Ecto neural progenitor cell (in vitro differentiated cells): ENCODE measurements at places on chromosomes 16 and 17.

DNA sequence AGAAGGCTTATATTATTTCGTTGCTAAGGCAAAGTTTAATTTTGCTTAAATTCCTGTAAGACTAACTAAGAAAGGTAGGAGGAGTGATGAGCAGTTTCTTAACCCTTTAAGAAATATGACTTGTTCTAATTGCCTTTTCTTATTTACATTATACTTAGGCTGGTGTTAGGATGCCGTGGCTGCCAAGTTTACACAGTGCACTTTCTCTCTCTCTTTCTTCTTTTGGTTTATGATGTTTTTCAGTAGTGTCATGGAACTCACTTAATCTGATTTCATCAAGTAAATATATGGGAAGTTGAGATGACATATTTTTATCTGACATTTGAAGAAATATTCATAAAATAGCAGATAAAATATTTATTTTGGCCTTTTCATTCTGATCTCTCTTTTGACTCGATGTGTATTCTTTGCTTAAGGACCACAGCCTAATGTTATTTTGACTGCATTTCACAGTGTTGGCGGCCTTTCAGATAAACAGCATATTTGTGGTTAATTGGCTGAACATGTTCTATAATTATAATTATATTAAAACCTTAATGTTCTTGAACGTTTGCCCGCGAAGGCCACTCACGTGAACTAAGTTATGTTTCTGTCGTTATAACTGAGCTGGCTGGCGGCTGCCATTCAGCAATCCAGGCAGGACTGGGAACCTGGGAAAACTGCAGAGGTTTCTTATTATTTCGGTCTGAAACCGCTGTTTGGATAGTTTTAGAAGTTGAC, 191.6 kb downstream of the WWOX start:
- DNase-seq, result no peak

DNA sequence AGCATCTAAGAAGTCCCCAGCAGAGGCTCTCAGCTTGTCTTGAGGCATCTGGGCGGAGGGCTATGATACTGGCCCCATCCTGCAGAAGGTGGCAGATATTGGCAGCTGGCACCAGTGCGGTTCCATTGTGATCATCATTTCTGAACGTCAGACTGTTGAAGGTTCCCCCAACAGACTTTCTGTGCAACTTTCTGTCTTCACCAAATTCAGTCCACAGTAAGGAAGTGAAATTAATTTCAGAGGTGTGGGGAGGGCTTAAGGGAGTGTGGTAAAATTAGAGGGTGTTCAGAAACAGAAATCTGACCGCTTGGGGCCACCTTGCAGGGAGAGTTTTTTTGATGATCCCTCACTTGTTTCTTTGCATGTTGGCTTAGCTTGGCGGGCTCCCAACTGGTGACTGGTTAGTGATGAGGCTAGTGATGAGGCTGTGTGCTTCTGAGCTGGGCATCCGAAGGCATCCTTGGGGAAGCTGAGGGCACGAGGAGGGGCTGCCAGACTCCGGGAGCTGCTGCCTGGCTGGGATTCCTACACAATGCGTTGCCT, at the start of gene CIITA:
Gene CIITA, plus strand, starts transcription at position 404 of the 543 bp plus-strand sequence. Its CDS starts 129 bp downstream, at position 533.
- DNase-seq, result no peak

DNA sequence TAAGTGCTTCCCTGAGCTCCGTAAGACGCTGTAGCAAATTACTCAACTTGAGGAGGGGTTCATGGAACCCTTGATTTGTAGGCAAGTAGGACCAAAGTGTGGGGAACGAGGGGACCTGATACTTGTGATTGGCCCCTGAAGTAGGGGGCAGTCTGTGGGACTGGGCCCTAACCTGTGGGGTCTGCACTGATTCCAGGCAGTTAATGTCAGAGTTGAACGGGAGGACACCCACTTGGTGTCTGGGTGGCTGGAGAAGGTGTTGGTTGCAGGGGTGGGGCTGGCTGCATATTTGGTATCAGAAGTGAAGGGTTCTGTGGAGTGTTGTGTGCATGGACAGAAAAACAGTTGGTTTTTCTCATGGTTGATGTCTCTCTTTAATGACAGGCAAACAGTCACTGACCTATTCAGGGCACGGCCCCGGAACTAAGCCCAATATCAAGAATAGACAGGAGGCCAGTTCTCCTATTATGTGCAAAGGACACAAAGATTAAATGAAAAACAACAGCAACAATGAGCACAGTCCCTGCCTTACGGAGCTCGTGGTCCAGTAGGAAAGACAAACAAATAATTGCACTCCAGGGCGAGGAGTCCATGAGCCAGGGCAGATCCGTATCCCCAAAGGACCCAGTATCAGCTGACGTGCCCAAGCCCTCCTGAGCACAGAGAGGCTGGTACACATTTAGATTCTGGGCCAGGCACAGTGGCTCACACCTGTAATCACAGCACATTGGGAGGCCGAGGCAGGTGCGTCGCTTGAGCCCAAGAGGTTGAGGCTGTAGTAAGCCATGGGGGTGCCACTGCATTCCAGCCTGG, 19.2 kb downstream of the MXRA7 start:
- no peak for DNase-seq

GRCh38 chr17:79261355-79262072, 186.9 kb downstream of the ENGASE start:
- DNase-seq, result no peak

GRCh38 chr17:1737531-1738291, 5.0 kb upstream of the SERPINF2 start:
- no peak for DNase-seq

DNA sequence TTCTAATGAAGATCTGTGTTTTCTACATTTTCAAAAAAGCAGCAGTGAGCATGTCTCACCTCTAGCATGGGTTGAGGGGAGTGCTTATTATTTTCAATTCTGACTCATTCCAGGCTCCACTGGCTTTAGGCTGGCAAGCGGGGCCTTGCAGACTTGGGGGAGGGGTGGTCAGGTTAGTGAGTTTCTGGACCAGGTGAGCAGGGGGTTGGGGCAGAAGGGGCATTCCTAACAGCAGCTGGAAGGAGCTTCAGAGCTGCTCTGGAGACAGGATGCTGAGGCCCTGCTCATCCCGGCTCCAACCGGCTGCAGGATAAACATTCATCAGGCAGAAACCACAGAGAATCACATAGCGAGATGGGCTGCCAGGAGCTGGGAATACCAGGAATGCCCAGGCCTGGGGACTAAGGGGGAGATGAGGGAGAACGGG, 10.5 kb upstream of the KRT19 start:
- no peak for DNase-seq

GRCh38 chr16:2816751-2817339, at the start of gene PRSS21:
PRSS21 (plus strand) TSS chr16:2817237; CDS start chr16:2817269, 32 bp downstream.
- no peak for DNase-seq

DNA sequence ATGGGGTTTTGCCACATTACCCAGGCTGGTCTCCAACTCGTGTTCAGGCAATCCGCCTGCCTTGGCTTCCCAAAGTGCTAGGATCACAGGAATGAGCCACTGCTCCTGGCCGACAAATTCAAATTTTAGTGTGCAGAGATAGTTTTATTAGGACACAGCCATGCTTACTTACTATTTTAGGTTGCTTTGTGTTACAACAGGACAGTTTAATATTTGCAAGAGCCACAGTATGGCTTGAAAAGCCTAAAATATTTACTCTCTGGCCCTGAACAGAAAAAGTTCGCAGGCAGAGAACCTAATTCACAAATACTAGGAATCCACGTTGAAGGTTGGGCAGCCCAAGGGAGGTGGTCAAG, 12.6 kb upstream of the ETV4 start:
- no peak for DNase-seq

DNA sequence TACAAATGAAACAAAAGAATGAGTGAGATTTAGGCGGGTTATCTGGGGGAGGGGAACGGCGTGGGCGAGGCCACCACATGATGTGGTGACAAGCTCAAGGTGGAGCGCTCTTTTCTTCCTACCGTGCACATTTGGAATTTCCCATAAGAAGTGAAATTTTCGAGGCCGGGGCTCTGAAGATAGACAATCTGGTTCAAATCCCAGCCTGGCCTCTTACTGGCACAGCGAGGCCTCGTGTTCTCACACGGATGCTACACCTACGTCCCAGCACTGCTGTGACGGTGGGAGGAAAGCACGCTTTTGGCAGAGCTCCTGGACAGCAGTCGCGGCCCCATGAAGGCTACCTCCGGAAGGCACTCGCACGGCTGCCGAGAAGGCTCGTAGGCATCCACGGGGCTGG, 25.2 kb downstream of the ZDHHC7 start:
- no peak for DNase-seq

DNA sequence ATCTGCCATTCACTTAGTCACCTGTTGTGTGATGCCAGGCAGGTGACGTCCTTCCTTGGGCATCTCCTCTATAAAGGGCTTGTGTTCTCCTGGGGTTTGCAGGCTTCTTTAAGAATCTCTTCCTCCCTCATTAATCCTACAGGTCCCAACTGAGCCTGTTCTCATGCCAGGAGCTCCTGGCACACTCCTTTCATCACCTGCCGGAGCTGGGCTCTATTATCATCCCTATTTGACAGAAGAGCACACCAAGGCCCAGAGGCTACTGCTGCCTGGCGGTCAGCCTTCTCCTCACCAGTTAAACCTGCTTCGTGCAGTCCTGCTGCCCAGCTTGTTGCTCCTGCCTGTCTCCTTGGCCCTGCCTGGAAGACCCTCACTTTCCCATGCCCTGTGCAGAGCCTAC, 51.2 kb downstream of the RAI1 start:
- DNase-seq, result no peak

GRCh38 chr16:49355933-49356665, 17.5 kb upstream of the C16orf78 start:
- no peak for DNase-seq

- DNase-seq, result no peak
Observed at GRCh38 chr17:28957992-28958355, 6.7 kb upstream of the PHF12 start.

DNA sequence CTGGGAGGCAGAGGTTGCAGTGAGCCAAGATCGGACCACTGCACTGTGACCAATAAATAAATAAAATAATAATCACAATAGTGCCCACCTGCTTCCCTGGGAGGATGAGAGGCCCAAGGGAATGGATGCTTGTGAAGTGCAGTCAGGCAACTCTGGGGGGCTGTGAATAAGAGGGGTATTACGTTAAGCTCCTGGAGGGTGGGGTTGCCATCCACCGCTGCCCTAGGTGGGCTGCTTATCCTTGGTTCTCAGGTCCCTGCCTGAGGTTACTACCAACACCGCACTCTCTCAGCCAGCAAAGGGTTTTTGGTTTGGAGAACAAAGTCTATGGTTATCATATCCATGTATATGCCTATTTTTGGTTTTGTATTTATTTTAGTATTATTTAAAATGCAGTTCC, 48.6 kb upstream of the CBFA2T3 start:
- no peak for DNase-seq

- DNase-seq, result peak; percentile 15
Observed at GRCh38 chr16:22317625-22318024, 20.4 kb downstream of the POLR3E start.

DNA sequence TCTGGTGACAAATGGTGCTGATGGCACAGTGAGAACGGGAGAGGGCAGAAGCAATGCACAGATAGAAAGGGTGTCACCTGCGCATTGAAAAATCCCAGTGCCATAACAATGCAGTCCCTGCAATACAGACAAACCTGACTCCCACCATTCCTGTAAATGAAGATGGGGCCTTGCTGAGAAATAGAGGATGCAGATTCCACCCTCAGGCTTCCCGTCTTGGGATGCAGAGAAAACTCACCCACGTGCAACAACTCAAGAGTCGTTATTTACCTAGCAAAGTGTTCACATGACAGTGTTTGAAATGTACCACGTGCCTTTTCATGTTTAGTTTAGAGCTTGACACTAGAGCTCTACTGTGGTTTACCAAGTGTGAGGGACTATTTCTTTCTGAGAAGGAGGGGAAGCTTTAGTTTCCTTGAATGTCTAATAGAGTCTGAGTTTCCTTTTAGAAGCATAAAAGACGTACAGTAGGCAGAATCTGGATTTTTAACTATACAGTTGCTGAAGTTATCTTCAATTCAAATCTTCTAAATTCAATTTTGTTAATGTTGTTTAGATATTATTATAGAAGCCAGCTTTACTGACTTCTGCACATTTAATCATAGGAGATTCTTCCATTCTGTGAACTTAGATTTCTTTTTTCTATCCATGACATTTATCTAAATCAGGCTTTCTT, 35.6 kb downstream of the WWOX start:
- no peak for DNase-seq

DNA sequence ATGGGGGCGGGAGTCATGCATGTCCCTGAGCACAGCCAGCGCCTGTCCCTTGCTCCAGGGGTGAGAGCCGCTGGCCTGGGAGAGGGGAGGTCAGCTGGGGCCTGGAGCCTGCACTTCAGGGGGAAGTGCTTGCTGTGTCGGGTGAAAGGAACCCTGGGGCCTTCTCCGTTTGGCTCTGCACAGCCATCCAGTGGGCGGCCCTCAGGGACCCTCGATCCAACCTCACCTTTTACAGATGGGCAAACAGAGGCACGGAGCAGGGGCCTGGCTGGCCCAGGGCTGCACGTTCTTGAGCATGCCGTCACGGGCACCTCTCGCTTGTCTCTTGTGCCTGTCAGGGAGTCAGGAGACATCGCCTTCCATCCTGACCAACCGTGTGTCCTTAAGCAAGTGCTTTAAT, 1.8 kb downstream of the SNX20 start:
- no peak for DNase-seq

GRCh38 chr16:19389246-19389645, 28.4 kb upstream of the TMC5 start:
- DNase-seq, result no peak

GRCh38 chr17:43768382-43768781, 9.8 kb upstream of the SOST start:
- no peak for DNase-seq

- no peak for DNase-seq
Observed at GRCh38 chr16:57069053-57069452, 23.3 kb upstream of the CPNE2 start.

GRCh38 chr17:73798111-73798748, 154.0 kb upstream of the SDK2 start:
- DNase-seq, result no peak

GRCh38 chr17:17044846-17045561, 2.7 kb downstream of the MPRIP start:
- peak; percentile 47 for DNase-seq

DNA sequence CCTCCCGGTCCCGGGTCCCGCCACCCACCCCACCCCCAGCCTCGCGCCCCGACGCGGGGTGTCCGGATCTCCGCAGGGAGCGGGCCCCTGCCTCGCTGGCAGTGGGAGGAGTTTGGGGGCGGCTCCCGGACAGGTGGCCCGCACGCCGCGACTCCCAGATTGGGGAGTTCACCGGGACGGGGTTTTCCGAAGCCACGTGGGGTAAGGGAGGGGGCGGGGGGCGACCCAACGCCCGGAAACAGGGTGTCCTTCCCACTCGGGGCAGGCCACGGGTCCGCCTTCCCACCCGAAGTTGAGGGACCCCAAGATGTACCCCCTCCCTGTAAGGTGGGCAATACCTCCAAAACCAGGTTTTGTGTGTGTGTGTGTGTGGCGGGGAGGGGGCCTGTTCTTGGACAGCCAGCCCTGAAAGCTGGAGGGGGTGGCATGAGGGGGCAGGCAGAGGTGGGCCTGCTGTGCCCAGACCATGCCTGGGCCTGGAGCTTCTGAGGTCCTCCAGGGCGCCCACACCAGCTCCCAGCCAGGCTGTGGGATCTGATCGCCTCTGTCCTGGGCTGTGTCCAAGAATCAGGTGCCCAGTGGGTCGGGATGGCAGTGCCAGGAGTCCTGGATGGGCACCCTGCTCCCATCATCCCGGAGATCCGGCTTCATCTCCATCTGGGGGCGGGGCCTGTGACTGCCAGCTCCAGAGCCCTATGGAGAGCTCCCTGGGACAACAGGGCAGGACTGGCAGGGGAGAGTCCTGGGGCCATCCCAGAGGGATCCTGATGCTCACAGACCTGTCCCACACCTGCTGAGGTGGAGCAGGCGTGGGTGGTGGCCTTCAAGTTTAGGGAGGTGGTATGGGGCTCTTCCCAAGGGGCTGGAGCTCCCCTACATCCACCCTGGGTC, 767 bp downstream of the SYNGR2 start:
- DNase-seq, result peak; percentile 75
